ENCODE measurements at places on chromosomes 11 and 22. TPM values are rescaled to one million over a fixed set of nuclear protein-coding genes. Genes with fewer than 3 reads are reported as not detected.

GRCh38 chr11:59197991-59198390, 14.7 kb downstream of the MPEG1 start:
- peak; percentile 83 for DNase-seq

The CSNK2A3 gene
- 0.54 TPM for total RNA-seq

DNA sequence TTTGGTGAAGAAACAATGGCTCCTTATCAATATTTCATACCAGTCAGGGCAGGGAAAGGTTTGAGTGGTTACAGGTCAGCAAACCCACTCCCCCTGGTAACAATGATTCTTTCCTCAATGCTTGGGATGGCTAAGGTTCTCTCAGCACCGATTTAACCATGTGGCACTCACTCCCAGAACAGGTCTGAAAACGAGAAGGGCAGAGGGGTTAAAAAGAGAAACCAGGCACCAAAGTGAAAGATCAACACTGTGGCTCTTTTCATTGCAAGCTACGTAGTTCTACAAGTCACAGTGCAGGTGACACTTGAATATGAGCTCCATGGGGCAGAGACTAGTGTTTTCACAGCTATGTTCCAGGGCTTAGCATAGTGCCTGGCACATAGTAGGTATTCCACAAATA, 132.4 kb downstream of the PLEKHA7 start:
- no peak for DNase-seq

The SCN3B gene
- total RNA-seq = under 0.01 TPM

The OR52B2 gene
- total RNA-seq = 0.27 TPM

- DNase-seq = no peak
These were observed 36.2 kb downstream of the LMO1 start for GRCh38 chr11:8227156-8228152.

The ABCC8 gene
- 0.27 TPM for total RNA-seq

DNA sequence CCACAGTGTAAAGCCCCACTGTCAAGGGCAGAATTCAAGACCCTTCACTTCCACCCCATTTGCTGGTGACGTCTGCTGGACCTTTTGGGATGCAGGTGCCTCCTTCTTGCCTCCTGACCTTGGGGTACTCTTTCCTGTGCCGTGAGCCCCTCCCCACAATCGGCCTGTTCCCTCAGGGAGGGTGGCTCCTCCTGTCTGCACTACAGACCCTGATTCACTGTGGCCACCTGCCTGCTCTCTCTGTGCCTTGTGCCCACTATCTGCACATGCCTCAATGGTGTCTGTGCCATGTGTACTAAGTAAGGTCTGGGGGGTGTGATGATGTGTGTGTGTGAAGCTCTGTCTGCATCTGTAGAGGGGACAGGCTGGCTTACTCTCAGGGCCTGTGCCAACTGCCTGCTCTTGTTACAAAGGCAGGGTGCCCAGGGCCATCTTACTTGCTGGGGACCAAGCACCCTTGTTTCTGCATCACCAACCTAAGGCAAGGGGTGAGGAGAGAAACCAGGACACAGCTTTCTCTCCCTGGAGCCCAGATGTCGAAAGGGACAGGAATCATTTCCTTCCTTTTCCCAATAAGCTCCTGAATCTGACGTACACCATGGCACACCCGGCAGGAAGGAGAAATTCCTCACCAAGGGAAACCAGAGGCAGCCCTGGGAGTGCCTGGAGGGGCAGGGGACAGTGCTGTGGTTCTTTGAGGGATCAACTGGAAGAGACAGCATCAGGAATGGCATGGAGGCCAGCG, 3.7 kb downstream of the PPM1F start:
- DNase-seq = no peak

DNA sequence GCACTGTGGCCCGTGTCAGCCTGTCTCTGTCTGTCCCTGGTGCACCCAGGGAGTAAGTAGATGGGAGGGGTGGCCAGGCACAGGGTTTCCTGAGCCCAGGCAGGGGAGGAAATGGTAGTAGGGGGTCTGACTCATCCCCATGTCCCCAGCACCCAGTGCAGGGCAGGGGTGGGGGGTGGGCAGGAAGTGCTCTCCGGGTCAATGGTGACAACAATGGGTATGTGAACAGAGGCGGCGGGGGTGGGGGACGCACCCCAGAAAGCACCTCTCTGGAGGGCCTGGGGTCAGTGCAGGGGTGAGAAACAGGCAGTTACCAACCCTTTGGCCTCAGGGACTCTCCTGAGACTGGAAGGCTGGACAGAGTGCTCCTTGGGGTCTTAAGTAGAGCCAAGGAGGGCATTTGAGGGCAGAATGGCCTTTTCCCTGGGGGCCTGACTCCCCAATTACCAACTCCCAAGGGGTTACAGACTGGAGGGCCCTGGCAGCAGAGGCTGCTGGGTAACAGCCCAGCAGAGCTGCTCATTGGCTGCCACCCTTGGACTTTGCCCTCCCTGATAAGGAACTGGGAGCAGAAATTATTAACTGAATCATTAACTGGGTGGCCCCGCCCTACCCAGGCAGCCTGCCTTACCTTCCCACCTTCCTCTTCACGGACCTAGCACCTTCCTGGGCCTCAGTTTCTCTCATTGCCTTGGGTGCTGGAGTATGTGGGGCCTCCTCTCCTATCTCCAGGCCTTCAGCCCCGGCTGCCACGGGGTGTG, 4.2 kb downstream of the MYRF start:
- peak; percentile 27 for DNase-seq

GRCh38 chr22:19321757-19322156, 30.2 kb upstream of the CLTCL1 start:
- DNase-seq = no peak

DNA sequence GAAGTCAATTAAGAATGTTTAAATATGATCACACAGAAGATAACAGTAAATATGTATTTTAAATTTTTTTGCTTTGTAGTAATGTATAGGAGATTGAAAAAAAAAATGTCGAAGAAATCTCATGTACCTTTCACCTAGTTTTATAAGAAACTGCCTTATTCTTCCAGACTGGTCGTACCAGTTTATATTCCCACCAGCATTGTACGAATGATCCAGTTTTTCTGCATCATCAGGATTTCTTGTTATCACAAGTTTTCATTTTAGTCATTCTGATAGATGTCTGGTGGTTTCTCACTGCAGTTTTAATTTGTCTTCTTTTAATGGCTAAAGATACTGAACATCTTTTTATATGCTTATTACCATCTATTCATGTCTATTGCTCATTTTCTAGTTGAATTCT, 101.8 kb upstream of the CTSC start:
- no peak for DNase-seq

DNA sequence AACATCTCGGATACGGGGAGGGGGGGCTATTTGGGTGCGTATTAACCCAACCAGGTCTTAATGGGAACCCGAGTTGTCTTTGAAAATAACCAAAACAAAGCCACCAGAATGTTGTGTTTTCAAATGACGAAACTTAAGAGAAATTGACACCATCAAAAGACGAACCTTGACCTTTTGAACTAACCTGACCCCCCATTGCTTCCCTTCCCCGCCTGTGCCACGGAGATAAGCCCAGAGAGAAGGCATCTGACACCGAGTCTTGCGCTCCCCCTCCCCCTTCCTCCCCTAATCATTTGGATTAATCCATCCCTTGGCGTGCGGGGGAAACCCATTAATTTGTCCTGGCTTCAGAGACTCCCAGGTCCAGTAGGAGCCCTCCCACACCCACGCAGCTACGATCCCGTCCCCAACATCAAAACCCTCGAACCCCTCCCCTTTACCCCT, 4.5 kb upstream of the GCAT start:
- no peak for DNase-seq

GRCh38 chr11:117255966-117256365, 23.5 kb downstream of the RNF214 start:
- no peak for DNase-seq

The THY1 gene
- 2.2 TPM for total RNA-seq

DNA sequence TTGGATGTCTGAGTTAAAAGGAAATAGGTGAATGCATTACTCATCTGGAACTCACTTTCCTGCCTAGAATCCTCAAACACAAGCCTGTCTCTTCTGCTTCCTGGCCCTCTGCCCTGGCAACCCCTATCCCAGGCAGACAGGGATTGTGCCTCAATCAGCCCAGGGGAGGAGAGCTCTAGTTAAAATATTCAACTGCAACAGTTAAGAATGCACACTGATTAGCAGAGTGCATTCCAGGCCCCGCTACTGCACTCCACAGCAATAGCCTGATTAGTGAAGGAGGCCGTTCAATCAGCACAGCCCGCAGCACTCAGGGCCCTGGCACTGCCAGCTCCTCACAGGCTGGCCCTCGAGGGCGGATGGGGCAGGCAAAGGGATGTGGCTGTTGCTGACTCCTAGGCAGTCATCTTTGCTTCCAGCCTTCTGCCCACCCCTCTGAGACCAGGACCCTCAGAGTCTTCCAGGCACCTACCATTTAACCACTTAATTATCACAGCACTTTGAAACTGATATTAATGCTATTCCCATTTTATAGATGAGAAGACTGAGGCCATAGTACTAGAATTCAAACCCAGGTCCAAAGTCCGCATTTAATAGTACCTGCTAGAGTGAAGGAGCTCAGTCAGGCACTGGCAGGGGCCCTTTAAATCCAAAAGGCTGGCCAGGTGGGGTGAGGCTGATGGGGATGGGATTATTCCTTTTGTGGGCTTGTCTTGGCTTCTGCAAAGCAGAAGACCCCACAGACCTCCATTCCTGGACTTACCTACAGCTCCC, 435.3 kb downstream of the SOX6 start:
- no peak for DNase-seq

- DNase-seq = no peak
These were observed 52.4 kb downstream of the OTOG start for GRCh38 chr11:17599460-17599925.

GRCh38 chr22:50597097-50597496, 3.5 kb upstream of the MAPK8IP2 start:
- DNase-seq = no peak

GRCh38 chr11:1573077-1573902, 1.2 kb upstream of the DUSP8 start:
- no peak for DNase-seq

DNA sequence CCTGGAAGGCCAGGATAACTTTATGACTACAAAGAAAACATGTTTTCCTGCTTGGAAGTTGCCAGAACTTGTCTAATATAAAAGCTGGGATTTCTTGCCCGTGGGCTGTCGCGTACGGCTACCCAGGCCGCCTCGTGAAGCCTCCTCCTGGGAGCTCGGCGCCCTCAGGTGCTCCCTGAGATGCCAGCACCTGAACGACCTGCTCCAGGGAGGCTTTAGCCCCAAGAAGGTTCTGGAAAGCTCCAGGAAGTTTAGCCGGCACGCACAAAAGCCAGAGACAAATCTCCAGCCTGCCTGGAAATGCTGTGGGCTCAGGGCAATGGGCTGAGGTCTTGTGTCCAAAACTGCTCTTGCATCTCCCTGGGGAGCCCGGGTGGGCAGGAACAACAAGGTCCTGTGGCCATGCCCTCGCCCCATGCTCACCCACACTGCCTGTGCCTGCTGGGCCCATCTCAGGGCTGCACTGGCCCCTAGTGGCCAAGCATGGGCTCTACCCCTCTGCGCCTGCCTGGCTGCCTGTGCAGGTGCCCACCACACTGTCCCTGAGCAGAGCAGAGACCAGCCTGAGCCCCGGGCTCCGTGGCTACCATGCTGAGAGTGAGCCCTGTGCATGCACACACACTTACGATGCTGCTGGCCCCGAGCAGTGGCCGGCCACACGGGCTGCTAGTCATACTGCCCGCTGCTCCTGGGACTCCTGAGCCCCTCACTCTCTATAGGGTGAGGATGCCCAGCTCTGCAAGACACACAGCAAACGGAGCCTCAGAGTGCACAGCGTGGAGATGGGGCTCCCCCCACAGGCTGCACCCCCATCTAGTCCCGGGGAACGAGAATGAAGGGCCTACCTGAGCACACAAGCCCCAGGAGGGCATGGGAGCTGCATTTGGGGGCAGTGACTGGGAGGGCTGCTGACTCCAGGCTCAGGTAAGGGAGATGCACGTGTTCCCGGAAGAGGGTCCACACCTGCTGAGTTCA, 4.9 kb upstream of the CELSR1 start:
- peak; percentile 68 for DNase-seq

DNA sequence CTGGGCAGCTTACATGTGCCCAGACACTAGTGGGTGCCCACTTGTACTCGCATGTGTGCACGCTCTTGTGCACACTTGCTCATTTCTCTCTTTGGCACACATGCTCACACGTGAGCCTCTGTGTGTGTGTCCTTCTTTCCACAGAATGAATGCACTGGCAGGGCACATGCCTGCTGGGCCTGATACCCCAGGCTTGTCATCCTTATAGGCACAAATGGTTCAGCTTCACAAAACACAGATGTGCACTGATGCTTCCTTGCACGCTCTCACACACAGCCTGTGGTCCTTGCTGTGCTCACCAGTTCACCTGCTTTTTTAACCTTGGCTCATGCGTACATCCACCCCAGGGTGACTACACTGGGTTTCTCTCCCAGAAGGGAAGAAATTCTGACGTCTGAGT, 174.8 kb downstream of the BUD13 start:
- no peak for DNase-seq

DNA sequence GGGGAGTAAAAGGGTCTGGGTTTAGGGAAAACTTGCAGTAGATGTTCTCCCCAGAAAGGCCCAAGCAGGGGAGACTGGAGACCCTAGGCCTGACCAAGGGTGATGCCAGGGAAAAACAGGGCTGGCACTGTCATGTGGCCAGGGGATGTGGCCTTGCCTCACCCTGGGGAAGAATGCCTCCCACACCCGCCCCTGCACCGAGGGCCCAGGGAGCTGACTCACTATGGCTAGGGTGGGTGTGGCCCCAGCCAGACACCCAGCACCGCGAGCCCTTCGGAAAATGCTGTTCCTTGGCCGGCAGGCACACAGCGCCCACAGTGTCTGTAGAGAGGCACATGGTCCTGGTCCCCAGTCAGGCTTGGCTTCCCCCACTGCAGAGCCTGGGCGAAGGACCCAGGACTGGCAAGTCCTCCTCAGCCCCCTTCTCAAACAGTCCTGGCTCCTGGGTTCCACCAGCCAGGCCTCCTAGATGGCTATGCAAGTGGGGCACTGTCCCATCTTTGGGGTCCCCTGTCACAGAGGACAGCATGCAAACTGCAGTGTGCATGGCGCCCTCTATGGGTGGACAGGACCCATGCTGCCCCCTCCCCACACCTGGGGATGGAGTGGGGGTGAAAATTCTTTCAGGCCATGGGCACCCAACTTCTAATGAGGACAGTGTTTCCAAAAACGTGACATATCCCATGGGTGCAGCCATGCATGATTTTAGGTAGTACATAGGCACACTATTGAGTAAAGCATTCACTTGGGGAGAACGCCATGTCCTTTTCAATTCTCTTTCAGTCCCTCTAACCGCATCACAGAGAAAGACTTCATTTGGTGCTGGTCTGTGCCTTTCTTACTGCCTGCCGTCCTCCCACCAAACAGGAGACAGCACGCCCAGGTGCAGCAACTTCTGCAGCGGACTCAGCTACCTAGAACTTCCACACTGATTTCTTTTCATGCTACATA, 15.2 kb downstream of the TMPRSS5 start:
- DNase-seq = no peak

GRCh38 chr22:35539910-35540594, 579 bp upstream of the RASD2 start:
- peak; percentile 56 for DNase-seq

- DNase-seq = no peak
These were observed 84.6 kb upstream of the NAV2 start for GRCh38 chr11:19628018-19628417.

GRCh38 chr11:131191606-131192005, 178.8 kb upstream of the NTM start:
- DNase-seq = no peak
